ENCODE measurements at places on chromosomes 11 and 22.

DNA sequence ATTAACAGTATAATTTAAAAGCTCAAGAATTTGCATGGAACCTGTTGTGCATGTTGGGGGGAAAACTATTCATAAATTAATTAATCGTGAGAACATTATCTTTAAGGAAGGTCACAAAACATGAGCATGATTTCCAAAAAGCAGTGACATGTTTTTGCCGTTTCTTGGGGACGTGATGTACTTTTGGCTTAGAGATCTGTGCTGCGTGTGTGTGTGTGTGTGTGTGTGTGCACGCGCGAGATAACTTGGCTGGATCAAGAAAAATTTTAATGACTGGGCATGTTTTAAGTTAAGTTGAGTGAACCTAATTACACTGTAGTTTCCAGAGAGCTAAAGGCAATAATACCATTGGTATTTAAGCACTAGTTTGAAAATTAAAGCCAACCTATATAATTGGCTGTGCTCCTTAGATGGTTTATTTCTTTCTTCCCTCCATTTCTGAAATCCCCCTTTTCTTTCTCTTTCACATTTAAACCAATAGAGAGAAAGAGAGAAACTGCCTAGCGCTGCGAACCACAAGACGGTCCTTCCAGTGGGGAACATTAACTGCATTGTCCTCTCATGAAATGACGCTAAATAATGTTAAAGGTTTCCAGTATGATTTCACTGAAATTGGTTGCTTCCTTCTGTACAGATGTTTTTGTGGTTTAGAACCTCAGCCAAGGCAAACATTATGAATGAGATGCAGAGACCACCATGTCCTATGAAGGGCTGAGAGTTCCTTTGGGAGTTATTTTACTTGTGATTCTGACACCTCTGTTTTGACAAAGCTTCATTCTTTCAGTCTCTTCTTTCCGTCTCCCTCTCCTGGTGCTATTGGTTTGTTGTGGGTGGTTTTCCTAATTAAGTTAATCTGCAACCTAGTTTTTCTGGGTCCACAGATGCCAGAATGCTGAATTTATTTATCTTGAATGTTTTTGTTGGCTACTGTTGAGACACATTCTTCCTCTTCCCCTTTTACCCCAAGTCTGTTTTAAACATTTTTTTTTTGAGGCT, 51.7 kb downstream of the ZBTB16 start:
- DNase-seq, result peak; percentile 31

GRCh38 chr11:3052109-3052479, 5.1 kb downstream of the CARS1 start:
- no peak for DNase-seq

DNA sequence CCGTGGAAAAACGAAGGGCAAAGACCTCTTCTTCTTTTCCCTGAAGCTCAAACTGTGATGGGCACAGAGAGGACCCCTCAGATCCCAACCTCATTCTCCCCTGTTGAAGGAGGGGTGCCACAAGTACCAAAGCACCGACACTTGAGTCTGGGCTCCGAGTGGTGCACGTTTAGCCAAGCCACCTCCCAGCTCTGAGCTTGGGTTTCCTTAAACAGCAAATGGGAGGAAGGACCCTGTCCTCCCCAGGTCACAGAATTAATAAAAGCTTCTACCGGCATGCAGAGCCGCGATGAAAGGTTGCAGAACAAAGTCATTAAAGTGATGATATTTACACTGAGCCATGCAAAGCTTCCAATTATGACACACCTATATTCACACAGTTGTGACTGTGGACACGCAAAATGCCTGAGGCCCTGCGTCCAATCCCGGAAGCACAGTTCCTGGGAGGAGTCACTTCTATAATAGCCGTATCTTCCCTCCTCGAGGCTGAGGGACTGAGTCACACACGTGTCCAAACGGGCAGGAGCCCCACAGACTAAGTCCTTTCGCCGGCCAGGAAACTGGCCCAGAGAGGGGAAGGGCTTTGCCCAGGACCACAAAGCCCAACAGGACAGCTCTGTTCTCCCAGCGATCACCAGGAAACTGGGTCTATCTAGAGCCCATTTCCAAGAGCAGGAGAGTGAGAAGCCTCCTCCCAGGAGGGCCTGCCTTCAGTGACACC, 922 bp upstream of the CSNK1E start:
- DNase-seq, result no peak

- DNase-seq, result no peak
These were observed 38.4 kb downstream of the DRD2 start for GRCh38 chr11:113436672-113437252.

- DNase-seq, result no peak
These were observed 63.5 kb downstream of the MRTFA start for GRCh38 chr22:40572976-40573375.

GRCh38 chr11:68146010-68146540, 24.9 kb upstream of the CHKA start:
- no peak for DNase-seq
